ENCODE measurements at places on chromosomes 4 and X.

- DNase-seq: no peak
These were observed 969.5 kb downstream of the PCDH18 start for GRCh38 chr4:136562834-136563233.

- DNase-seq: no peak
These were observed at the start of gene FAM133A for GRCh38 chrX:93673869-93674271. TSS of gene FAM133A (plus strand) at chrX:93674206. CDS start at chrX:93709420, 35,214 bp downstream.

- DNase-seq: no peak
These were observed 380.6 kb downstream of the INPP4B start for GRCh38 chr4:142465526-142465925.

DNA sequence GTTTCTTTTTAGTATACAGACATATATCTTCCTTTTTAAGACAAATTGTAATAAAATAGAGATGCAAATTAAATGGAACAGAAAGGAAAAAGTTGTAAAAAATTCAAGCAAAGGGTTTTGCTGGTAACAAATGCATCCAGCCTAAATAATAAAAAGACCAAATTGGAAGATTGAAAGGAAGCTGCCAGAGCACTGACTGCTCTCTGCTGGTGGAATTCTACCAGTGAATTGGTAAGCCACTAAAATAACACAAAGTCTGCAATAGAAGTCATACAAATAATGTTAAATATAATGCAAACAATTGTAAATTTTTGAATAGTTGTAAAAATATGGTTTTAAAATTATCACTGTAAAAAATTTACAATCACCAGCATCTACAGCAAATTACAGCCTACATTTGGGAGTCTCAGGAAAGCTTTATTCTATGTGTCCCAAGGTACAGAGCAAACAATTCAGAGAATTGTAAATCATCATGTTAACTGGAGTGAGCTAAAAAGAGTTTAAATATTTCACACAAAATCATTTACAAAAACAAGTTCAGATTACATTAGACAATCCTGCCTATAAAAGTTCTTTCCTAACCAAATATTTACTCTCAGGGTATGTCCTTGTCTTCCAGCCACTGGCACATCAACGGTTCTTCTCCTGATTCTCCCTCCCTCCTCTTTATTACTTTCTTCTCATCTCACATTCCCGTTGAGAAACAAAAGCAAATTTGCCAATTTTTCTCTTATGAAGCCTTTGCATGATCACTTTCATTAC lies 1322.5 kb downstream of the PCDH7 start:
- DNase-seq: no peak

GRCh38 chr4:78602334-78602733 lies 50.8 kb downstream of the ANXA3 start:
- no peak for DNase-seq

GRCh38 chr4:41145571-41146078 lies 68.7 kb downstream of the APBB2 start:
- no peak for DNase-seq

GRCh38 chr4:95238554-95238953 lies 310.2 kb downstream of the UNC5C start:
- DNase-seq: no peak

- DNase-seq: no peak
These were observed 96.1 kb upstream of the MBNL3 start for GRCh38 chrX:132584936-132585335.

- DNase-seq: no peak
These were observed 49.9 kb upstream of the CPEB2 start for GRCh38 chr4:14952352-14952751.

GRCh38 chrX:4091046-4091760 lies 377.8 kb upstream of the PRKX start:
- DNase-seq: no peak

- DNase-seq: no peak
These were observed 25.0 kb downstream of the OTUD4 start for GRCh38 chr4:145155268-145155870.

- DNase-seq: no peak
These were observed 39.2 kb upstream of the CYSLTR1 start for GRCh38 chrX:78366576-78366975.

DNA sequence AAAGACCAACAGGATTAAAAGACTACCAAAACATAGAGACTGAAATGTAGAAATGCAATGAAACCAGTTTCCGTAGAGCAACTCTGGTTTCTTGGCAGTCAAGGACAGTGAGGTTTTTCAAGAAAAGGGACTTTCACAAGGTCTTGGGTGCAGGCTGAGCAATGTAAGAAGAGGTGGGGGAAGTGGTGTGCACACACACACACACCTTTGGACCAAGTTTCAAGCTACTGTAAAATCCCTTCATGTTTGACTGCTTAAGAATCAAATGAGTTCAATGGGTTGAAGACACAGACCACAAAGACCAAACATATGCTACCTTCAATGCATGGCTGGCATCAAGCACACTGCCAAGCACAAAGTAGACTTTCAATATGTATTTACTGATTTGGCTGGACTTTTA lies 17.8 kb upstream of the MCF2 start:
- no peak for DNase-seq

DNA sequence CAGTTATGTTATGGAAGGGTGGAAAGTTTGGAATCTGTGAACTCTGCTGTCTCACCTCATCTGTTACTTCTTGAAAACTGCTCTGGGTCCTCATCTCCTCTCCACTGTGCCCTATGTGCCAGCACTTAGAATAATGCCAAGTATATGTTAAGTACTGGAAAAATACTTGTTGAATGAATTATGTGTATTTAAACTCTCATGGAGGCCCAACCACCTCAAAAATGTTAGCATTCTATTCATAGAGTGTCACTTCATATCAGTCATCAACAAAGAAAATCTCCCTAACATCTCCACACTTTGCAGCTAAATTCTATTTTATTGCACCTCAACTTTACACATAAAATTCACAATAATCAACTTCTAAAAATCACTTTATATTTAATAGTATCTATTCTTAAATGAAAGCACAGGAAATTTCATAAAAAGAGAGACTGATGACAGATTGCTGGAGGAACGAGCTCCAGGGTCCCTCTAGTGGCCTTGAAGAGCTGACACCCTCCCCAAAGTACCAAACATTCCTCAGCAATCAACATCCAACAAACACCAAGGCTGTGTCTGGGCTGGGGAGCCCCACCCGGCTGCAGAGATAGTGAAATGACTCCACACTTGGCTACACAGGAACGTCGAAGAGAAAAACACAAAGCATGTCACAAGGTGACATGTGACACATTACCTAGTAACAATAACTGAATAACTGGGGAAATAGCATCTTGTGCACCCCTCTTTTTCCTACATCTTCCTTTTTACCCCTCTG lies 45.8 kb downstream of the SLC39A8 start:
- DNase-seq: no peak

GRCh38 chr4:40305328-40306170 lies 29.6 kb upstream of the CHRNA9 start:
- no peak for DNase-seq

- DNase-seq: no peak
These were observed 289.4 kb downstream of the ANKRD50 start for GRCh38 chr4:124423160-124423559.

DNA sequence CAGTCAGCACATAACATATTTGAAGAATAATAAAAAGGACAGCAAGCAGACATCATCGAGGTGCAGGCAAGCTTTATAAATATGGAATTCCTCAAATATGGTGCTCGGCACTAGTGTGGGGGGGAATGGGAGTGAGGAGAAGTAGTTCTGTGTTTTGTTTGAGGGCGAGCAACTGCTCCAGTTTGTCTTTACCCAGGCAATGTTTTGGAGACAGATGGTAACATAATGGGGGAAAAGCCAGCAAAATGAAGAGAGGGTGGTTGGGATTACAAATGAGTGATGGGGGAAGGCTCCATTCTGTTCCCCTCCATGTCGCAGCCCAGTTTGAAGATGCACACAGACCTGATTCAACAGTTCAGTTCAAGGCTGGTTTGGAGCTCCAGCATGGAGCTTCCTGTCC lies 572.9 kb upstream of the DIPK2B start:
- no peak for DNase-seq

GRCh38 chrX:34053931-34054330 lies 78.2 kb downstream of the FAM47A start:
- DNase-seq: no peak

DNA sequence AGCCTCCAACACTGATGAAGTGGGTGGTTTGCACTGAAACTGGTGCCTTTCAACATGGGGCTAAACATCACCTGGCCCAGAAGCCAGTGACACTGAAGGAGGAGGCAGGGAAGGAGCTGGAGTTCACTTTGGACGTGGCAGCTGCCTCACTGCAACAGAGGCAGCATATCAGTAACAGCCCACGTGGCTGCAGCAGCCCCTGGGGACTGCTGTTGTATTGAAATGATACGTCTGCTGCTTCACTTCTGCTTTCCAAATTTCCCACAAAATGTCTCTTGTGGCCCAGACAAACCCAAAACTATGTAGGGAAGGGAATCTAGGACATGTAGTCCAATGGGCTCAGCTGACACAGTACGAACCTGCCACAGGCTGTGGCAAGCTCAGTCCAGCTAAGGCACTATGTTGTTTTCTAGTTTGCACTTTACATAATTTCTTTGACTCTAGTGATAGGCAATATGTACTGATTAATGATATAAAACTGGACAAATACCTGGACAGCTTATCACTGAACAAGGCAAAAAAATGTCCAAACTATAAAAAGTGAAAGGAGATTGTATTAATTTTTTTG lies 84.7 kb upstream of the RAPGEF2 start:
- no peak for DNase-seq

GRCh38 chr4:36046026-36046425 lies 198.3 kb downstream of the ARAP2 start:
- DNase-seq: no peak

GRCh38 chr4:28232951-28233350 lies 1372.3 kb downstream of the STIM2 start:
- no peak for DNase-seq

DNA sequence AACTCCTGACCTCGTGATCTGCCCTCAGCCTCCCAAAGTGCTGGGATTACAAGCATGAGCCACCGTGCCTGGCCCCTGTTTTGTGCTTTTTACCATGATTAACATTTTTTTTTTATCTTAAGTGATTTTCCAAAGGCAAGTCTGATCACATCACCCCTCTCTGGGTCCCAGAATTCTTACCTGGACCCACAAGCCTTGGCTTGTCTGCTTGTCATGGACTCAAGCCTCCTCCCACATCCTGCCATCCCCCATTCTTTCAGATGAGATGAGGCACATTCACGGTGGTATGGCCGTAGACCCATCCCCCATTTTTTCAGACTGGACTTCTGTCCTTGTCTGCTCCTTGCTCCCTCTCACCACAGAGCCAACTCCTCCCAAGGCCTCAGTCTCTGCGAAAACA lies 55.3 kb downstream of the APLN start:
- DNase-seq: no peak

DNA sequence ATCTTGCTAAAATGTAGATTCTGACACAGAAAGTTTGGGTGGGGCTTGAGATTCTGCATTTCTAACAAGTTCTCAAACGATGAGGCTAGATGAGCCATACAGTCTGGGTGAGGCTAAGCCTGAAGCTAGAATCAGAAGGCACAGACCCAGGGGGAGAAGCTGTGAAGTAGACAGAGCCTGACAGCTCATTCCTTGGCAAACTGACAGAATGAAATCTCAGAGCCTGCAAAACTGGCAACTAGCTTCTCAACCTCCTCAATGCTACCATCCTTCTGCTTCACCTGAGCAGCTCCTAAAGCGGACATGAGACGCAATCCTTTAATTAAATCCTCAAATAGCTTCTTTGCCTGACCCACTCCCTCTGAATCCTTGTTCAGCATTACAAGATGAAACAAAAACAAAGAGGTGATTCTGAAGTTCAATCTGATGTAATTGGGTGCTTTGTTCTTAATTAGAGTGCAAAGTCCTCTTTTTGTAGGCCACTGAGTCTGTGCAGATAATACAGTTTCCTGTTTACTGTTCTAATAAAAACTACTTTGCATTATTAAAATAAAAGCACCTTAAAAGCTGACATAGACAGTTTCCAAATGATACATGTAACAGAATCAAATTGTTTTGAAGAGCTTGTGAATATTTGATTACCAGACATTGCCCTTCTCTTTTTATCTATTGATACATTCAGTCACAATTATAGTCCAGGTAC lies 71.0 kb upstream of the BMP2K start:
- DNase-seq: no peak

DNA sequence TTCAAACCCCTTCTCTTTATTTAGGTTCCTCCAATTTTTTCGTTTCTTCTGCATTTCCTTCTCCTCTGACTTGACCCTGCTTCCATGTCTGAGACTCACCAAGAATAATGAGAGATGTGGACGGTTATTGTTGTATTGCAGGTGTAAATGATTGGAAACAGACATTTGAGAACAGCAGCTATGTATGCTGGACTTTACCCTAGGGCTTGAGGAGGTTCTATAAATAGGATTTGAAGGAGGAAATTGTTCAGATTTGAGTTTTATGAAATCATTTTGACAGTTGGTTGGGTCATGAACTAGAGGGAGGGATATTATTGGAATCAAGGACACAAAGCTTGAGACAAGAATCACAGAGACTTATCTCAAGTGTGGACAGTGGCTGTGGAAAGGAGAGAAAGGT lies 614.6 kb upstream of the CPEB2 start:
- no peak for DNase-seq

- no peak for DNase-seq
These were observed 35.4 kb upstream of the PPA2 start for GRCh38 chr4:105509291-105509690.

Data from activated gamma-delta T cell (primary cell).